NCI-H2029 treated with DMSO at 0.1 percent for 48 hours (cell line): ENCODE measurements at places on chromosomes 16 and 17.

GRCh38 chr17:79017546-79018369, 6.2 kb upstream of the C1QTNF1 start:
- DNase-seq: no peak

GRCh38 chr17:74893936-74894671, 671 bp upstream of the FADS6 start:
- no peak for DNase-seq

- DNase-seq: no peak
Observed at GRCh38 chr16:14494396-14494966, 135.6 kb downstream of the PARN start.

DNA sequence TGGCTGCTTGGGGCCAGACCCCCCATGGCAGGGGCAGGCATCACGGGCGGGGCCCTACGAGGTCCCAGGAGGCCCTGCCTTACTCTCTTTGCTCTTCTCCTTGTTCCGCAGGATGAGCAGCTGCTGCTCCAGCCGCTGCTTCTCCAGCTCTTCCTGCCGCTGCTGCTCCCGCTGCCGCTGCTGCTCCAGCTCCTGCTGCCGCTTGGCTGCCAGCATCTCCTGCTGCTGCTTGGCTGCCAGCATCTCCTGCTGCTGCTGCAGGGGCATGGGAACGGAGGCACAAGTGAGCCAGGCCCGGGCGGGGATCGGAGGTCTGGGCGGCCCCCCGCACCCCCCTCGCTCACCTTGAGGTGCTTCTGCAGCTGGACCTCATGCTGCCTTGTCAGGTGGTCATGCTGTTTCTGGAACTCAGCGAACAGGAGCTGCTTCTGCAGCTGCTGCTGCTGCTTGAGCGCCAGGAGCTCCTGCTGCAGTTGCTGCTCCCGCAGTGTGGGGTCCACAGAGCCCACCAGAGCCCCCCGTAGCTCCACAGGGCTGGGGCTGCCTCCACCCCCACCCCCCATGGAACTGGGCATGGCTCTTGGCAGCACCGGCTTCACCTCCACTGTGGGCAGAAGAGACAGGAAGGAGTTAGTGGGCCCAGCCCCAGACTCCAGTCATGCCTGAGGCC, 22.8 kb downstream of the G6PC3 start:
- no peak for DNase-seq

DNA sequence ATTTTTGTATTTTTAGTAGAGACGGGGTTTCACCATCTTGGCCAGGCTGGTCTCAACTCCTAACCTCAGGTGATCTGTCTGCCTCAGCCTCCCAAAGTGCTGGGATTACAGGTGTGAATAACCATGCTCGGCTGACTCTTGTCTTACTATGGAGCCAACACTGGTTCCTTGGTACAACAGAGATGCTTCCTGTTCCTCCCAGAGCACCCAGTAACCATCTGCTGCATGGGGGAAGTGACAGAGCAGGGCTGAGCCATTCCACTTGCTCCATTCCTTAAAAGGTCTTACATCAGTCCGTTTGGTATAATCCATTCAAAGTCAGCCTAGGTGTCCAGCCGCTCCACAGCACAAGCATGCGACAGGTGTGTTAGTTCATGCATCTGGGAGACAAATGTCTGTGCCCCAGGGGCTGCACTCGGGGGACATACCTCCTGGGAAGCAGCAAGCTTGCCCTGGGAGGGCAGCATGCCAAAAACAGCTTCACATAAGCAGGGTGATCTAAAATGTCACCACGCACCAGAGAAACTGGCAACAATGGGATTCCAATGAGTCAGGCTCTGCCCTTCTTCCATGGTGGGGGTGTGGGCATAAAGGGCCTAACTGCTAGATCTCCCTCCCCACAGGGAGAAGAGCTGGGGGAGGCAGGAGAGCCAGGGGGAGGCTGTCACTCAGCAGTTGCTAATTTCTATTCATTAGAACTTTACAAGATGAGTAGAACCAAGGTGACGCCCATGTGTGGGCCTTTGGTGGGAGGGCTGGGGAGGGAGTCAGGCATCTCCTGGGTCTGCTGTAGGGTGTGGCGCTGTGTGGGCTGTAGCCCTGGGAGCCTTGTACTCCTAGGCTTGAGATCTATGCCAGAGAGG, 35.5 kb downstream of the PIPOX start:
- no peak for DNase-seq

- no peak for DNase-seq
Observed at GRCh38 chr16:57091200-57091974, 996 bp upstream of the CPNE2 start.

GRCh38 chr17:46922487-46922803, 515 bp upstream of the GOSR2 start:
- DNase-seq: no peak

GRCh38 chr16:28131181-28131580, 67.7 kb upstream of the GSG1L start:
- no peak for DNase-seq

DNA sequence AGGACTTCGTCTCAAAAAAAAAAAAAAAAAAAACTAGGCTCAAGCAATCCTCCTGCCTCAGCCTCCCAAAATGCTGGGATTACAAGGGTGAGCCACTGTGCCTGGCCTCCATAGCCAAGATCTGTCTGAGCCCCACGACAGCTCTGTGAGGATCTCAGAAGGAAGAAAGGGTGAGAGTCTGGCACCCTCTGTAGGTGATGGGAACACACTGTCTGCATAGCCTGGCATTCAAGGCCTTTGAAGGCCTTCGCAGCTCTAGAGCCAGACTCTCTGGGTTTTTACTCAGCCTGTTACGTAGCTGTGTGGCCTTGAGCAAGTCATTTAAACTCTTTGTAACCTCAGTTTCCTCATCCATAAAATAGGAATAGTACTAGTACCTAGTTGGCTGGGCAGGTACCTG, 6.3 kb upstream of the XPO6 start:
- no peak for DNase-seq
